Regular cardiac myocyte (primary cell): ENCODE measurements at places on chromosomes 6 and 20. TPM values are rescaled to one million over a fixed set of nuclear protein-coding genes. Genes with fewer than 3 reads are reported as not detected.

HFE gene
- 13.0 and 14.2 TPM in 2 replicates for total RNA-seq

CD93 gene
- total RNA-seq = 2.8 and 3.1 TPM in 2 replicates

NPEPL1 gene
- 19.7 and 21.4 TPM in 2 replicates for total RNA-seq

MARCKS gene
- 119 and 258 TPM in 2 replicates for total RNA-seq

GLP1R gene
- under 0.01 TPM in 1 of 2 replicates, not detected in the other for total RNA-seq

PSORS1C1 gene
- 0.19 and 1.7 TPM in 2 replicates for total RNA-seq

NKX2-4 gene
- not detected in 2 replicates for total RNA-seq

TGM3 gene
- total RNA-seq = 0.19 and 0.28 TPM in 2 replicates

TMEM239 gene
- not detected in 2 replicates for total RNA-seq

RUNX2 gene
- 0.77 and 1.7 TPM in 2 replicates for total RNA-seq

BPIFB2 gene
- not detected in 2 replicates for total RNA-seq

ACTR5 gene
- 5.9 and 7.5 TPM in 2 replicates for total RNA-seq

RIPOR3 gene
- 5.4 and 13.2 TPM in 2 replicates for total RNA-seq

DPPA5 gene
- total RNA-seq = not detected in 2 replicates

CFAP206 gene
- 0.38 and 1.4 TPM in 2 replicates for total RNA-seq

VGLL2 gene
- not detected in 2 replicates for total RNA-seq
